Right lobe of liver (tissue), 6 donors: ENCODE measurements at places on chromosomes 12 and 14.

- no peak for DNase-seq
Measured at GRCh38 chr14:61533513-61534255, 161.6 kb upstream of the HIF1A start.

GRCh38 chr12:115002434-115002833 lies 318.5 kb upstream of the TBX3 start:
- no peak for DNase-seq

GRCh38 chr12:49052451-49053208 lies 8.0 kb downstream of the KMT2D start:
- DNase-seq = no peak

GRCh38 chr12:102735104-102735503 lies 181.9 kb downstream of the PAH start:
- DNase-seq = no peak

DNA sequence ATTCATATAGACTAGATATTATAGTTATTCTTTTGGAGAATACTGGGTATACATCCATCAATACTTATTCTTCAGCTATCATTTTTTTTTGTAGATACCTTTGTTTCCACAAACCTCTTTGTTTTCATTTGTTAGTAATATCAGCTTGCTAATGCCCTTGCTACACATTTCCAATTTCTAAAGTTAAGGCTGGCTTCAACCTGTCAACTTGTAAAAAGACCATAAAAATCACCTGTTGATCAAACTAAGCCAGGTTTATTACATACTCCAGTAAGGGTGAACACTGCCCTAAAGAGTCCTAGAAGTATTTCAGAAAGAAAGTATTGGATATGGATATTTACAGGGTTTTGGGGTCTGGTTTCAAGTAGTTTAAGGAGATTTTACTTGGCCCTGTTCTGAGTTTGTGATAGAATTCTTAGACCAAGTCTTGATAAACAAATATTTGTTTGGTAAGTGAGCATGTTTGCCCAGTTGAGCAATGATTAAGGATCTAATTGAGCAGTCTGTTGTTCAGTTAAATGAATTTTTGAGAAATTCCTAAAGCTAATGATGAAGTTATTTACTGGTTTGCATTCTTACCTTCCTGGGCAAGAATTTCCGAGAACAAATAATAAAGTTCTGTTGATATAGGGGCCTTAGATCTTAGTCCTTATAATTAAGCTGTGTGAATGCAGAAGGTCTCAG lies 52.8 kb upstream of the LRTM2 start:
- DNase-seq = no peak

DNA sequence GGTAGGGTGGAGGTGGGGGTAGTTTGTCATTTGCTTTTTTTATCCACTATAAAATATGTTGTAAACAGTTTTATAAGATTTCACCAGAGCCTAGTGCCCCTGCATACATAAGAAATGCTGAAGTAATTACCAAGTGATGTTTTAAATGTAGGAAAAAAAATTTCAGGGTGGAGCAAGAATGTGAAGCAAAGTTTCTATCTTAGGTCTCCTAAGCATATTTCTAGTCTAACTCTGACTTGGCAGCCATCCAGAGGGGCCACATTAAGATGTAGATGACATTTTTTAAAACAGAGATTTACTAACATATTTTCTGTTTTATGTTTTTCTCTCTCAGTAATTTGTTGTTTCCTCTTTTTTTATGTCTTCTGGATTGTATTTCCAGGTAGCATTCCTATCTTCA lies 15.8 kb upstream of the KRAS start:
- DNase-seq = no peak

DNA sequence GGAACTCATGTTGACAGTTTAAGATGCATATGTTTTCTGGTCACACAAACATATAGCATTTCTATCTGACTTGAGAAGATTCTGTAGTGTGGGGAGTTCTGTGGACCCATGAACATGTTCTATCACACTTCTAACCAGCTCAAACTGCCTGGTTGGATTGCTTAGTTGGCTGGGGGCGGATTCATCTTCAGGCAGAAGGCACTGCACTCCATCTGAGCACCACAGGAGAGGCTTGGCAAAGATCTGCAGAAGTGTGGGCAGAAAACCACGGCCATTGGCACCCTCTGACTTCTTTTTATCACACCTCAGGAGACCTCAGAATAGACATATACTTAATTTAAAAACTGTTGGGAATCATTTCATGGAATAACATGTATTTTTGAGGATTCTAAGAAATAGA lies 68.5 kb downstream of the LIN7A start:
- no peak for DNase-seq

DNA sequence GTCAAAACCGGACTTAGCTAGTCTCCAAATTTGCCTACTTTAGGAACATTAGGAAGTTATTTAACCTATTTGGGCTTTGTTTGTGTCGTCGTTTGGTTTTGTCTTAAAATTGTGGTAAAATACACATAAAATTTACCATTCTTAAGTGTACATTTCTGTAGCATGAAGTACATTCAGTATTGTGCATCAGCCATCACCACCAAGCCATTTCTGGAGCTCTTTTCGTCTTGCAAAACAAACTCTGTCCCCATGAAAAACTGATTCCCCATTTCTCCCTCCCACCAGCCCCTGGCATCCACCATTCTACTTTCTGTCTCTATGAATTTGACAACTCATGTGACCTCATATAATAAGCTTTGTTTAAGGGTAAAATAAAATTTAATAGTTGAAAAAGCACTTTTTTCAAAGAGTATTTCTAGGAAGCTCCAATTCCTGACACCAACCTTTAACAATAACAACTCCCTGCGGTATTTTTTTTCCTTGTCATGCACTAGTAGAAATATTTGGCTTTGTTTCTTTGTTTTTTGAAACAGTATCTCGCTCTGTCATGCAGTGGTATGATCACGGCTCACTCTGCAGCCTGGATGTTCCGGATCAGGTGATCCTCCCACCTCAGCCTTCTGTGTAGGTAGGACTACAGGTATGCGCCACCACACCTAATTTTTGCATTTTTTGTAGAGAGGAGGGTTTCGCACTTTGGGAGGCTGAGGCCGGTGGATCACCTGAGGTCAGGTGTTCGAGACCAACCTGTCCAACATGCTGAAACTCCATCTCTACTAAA lies 3.6 kb upstream of the UBC start:
- DNase-seq = no peak

GRCh38 chr14:67704484-67705089 lies 2.9 kb downstream of the RDH12 start:
- DNase-seq = no peak

DNA sequence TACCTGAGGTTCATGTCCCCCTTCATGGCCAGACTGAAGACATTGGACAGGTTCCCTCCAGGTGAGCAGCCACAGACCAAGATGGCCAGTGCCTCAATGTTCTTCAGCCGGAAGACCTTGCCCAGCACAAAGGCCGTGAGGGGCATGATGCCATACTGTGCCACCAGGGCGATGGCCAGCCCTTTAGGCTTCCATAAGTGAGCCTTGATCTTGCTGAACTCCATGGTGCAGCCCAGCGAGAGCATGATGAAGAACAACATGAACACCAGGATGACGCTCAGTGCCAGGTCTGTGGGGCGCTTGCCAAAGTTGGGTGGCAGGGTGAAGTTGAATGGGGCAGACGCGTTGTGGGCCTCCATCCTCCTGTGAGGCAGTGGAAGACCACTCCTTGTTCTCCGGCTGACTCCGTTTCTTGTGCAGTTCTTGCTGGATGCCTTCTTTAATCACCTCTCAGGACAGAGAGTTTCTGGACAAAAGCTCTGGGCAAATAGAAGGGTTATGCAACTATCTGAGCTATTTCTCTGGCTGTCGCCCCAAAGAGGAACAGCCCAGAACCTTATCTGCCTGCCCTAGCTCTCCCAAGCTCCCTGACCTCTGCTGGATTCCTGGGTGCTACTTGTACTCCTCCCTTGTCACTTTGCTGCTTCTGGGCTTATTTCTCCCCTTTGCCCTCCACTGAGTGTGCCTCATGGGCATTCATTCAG lies at the start of gene SLC10A1:
TSS of gene SLC10A1 (minus strand) at position 445 of the 704 bp plus-strand sequence. CDS start at position 359, 86 bp downstream.
- peak; percentile 73 for DNase-seq

GRCh38 chr14:20555845-20556244 lies 5.0 kb downstream of the RNASE9 start:
- no peak for DNase-seq

DNA sequence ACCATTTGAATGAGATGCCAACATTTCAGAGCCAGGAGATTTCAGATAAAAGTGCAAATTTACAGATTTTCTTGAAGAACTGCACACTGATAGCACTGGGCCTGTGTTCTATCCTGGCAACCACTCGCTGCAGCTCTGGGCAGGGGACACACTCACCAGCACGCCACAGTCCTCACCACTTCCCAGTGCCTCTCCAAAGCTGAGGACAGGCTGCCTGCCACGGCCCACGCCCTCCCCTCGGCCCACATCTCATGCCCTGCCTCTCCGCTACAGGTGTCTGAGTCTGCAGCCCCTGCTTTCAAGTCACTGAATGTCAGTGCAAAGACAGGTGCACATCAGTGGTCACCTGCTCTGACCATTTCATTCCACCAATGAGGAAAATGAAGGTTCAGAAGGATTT lies 12.7 kb downstream of the CAMKK2 start:
- no peak for DNase-seq

DNA sequence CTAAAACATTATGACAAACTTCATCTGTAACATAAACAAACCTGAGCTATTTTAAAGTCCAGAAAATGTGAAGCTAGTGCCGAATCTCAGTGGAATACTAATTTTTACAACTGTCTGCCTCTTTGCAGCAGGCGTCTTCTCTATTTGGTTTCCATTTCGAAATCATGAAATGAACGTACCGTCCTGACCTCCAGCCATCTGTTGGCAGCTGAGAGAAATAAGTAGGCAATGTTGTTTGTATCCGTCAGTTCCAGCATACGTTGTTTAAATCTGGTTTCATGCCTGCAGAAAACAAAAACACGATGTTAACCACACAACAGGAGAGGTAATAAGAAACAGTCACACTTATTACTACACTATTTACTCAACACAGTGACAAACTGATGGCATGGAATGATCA lies 54.3 kb upstream of the KCNJ8 start:
- no peak for DNase-seq

GRCh38 chr12:53205747-53206419 lies 1.2 kb downstream of the ITGB7 start:
- DNase-seq = no peak

DNA sequence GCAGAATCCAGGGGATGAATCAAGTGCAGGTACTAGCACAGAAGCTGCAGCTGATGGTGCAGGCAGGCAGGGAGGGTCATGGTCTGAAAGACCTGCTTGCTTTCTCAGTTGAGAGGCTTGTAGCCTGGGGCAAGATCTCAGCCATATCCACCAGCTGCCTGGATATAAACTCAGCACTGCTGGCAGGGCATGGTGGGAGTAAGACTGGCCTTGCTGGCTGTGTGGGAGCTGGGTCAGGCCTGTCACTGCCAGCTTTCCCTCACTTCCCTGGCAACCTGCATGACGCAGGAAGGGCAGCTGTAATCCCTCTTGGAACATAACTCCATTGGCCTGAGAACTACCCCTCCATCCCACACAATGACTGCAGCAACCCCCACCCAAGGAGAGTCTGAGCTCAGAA lies 230.1 kb downstream of the ANO6 start:
- DNase-seq = no peak

- peak; percentile 63 for DNase-seq
Measured at GRCh38 chr14:95483309-95484165, 32.9 kb downstream of the SYNE3 start.

DNA sequence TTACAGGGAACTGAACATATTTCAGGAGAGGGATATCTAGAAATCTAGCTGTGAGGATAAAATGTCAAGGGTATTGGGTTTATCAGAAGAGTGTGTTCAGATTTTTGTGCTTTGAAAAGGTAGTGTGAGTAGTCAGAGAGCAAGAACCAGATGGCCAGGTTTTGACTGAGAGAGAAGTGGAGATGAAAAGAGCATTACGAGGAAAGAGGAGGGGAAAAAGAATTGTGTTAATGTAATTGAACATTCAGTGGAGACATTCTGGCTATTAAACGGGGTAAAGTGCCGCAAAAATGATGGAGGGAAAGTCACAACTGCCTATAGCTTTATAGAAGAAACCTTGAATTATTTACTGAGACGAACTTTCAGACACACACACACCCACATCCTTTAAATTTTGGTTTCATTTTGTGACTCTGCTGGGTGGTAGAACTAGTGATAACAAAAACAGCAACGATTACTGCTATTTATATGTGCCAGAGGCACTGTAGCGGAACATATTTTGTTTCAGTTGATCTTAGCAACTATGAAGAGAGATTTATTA lies 213.6 kb downstream of the ERC1 start:
- DNase-seq = no peak
